ENCODE measurements at places on chromosomes 6 and 20.
A peak's percentile ranks its signal among the peaks of the same experiment; 100 is the strongest.

- peak; percentile 43 for DNase-seq
These were observed 18.7 kb downstream of the ADRM1 start for GRCh38 chr20:62321521-62321948.

DNA sequence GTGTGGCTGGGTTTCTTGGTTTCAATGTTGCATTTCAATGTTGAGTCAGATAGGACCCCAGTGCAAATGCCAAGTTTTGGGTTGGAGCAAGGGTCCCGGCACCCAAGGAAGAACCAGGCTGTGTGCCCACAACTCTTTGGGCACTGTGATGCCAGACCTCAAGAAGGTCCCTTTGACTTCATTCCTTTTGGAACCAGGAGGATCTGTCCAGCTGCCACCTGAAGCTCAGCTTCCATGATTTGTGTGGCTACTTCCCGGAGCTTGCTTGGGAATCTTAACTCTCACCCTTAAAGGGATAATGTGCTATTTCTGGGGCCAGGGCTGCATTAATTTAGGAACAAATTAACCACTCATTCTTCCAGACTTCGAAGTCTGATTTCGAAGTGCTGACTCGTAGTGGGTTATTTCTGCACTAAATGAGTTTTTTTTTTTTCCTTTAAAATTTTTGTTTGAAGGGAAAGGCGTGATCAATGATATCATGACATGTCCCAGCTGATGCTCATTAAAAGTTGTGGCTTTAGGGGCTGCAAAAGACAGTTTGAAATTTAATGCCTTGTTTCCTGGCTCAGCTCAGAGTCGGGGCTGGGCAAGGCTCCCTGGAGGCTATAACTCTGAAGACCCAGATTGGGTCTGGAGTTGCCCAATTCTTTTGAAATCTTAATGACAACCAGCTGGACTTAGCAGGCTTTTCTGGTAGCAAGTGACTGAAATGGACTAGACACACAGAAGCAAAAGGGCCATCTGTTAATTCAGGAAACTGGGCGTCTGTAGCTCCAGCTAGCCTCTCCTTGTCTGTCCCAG lies 24.0 kb upstream of the PHACTR3 start:
- no peak for DNase-seq

GRCh38 chr6:147135211-147135681 lies 69.0 kb upstream of the STXBP5 start:
- DNase-seq, result no peak

DNA sequence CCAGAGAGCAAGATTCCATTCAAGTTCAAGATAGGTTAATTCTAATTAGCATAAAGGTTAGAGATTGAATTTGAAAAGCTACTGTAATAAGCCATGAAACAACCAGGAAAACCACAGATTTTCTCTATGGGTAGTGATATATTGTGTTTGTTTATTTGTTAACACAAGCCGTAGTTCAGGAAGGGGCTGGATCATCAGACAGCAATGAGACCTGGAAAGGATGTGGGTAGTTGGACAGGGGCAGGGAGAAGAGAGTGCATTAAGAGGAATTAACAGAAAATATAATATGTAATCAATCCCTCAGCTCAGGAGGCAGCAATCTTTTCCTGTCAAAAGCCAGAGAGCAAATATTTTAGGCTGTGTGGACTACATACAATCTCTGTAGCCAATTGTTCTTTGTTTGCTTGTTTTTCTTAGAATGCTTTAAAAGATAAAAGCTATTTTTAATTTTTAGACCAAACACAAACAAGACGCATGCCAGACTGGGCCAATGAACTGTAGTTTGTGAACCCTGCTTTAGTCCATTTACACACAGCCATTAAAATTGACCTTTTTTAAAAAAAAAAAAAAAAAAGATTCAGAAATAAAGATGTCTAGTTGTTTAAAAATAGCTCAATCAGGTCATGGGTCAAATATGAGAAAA lies 398.7 kb upstream of the MARCKS start:
- DNase-seq, result no peak

DNA sequence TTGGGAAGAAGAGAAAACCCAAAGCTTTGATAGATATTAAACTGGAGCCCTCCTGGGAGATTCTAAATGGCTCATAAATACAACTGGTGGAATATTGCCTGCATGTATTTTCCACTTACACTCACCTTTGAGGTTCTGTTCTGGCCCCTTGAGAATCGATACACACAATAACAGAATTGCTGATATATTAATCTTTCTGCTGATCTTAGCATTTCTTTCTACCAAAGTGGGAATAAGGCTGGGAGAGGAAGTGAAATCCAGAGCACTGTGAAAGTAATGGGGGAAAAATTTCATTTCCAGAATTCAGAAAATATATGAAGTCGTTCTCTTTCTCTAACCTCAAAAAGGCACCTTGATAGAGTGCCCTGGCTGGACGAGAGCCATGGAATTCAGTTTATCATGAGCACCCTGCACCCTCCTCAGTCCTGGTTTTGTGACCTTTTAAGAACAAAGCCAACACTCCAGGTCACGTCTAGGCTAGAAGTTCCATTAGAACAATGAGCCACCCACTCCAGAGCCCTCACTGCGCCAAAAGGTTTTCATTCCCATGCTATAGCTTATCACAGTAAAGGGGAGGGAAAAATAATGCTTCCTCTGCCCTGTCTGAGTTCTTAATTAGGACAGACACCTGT lies 244.5 kb downstream of the CD83 start:
- no peak for DNase-seq

DNA sequence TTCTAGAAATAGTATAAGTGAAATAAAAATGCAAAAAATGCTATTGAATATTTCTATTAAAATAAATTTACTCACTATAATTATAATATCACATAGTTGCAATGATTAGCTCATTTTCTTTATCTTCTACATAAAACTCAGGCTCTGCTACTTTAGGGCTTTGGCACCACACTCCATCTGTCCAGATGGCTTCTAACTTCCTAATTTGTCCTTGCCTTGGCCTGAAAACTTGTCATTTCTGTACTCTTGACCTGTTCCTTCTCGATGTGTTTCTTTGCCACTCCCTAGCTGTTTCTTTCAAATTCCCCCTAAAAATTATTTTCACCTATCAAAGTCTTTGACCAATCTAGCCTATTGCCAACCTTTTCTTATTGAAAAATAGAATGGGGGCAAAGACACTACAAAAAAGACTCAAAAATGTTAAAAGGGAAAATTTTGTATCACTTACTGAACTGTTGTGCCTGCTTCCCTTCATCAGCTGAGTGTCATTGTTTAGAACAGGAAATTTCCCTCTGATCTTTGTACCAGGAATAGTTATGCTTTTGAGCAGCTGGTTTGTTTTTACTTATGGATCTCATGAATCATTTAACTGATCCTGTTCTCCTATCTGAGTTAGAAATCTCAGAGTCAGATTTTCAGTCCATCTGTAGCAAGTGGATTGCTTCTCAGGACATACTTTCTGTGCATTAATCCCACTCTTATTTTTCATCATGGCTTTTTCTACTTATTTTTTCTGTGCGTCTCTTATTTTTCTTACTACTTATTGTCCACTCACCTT lies 279.2 kb upstream of the CNR1 start:
- no peak for DNase-seq

DNA sequence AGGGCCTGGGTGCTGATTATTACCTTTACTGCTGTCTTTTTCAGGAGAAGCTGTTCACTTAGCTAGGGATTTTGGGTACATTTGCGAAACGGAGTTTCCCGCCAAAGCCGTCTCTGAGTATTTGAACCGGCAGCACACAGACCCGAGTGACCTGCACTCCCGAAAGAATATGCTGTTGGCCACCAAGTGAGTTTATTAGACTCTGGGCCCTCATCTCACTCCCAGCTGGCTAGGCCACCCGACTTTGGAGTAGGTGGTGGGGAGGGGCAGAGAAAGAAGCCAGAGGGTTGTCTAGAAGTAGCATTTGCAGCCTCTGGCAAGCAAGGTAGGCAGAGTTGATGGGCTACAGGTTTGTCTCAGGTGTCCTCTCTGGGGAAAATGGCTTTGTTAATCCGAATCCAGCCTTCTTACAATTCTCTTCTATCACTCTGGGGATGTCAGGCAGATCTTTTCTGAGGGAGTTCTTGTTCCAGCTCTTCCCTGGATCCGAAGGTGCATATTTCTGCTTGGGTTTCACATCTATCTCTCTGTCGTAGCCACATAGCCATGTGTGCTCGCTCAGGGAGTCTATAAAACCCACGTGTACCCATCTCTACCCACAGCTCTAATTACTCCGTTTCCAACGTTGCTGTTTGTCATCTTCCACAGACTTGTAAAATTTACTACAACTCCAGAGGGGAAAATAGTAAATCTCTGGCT lies 21.6 kb downstream of the TFAP2B start:
- no peak for DNase-seq

DNA sequence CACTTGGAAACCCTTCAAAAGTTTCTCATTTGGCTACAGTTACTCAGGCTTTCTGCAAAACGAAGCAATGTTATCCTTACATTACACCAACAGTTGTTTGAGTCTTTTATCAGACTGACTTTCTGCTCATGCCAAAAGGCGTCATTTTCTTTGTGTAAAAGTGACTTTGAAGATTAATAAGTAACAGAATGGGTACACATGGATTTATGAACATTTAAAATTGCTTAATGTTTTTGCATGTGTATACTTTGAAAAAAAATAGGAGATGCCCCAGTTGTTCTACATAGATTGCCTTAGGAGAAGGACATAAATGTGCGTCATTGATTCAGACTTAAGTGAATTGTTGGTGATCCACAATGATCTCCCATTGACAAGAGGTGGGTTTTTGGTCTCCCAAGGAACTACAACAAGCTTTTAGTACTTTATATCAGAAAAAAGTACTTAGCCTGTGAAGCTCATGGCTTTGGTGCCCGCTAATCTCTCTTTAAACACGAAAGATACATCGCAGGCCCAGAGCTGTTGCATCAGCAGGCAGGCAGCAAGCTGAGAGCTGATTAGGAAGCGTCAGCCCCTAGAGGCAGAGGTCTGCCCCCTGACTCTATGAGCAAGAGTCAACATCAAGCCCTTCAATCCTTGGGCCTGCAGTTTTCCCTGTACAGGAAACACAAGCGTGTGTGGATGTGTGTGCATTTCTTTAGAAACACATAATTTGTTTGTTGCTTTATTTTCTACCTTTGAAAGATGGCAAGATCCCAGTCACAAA lies 45.9 kb downstream of the SLC22A3 start:
- no peak for DNase-seq

- peak; percentile 23 for DNase-seq
These were observed 1.1 kb downstream of the ABRACL start for GRCh38 chr6:139029470-139030227.

DNA sequence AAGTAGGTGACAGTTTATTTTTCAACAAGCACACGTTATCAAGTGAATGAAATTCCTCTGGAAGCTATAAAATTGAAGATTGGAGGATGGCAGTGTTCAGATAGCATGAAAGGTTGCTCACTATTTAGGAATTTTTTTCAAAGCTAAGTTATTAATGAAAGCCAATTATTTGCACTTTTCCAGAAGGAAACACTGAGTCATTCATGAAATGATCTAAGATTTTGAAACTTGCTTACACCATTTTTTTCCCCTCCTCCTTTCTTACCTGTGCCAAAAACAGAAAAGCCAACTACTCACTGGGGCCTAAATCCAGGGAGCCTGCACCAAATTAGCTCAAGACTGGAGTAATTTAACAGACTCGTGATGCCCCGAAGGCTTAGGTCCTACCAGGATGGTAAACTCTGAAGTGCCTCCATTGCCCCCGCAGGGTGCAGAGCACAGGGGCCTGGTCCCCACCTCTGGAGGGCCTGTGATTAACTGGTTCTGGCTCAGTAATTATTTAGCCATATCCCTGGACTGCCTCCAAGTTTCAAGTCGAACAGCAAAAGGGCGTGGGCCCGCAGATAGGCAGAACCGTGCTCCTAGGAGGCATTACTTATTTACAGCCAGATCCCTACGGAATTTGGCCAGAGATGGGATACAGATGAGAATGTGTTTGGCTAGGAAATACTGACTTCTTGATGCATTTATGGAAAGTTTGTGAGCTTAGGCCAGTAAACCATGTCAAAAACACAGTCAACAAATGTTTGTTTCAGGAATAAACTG lies 28.0 kb upstream of the ZNF217 start:
- DNase-seq, result no peak

- DNase-seq, result no peak
These were observed 159.8 kb upstream of the ECI2 start for GRCh38 chr6:4295058-4295782.

- DNase-seq, result no peak
These were observed 1444.3 kb upstream of the ADGRB3 start for GRCh38 chr6:67190733-67191132.

DNA sequence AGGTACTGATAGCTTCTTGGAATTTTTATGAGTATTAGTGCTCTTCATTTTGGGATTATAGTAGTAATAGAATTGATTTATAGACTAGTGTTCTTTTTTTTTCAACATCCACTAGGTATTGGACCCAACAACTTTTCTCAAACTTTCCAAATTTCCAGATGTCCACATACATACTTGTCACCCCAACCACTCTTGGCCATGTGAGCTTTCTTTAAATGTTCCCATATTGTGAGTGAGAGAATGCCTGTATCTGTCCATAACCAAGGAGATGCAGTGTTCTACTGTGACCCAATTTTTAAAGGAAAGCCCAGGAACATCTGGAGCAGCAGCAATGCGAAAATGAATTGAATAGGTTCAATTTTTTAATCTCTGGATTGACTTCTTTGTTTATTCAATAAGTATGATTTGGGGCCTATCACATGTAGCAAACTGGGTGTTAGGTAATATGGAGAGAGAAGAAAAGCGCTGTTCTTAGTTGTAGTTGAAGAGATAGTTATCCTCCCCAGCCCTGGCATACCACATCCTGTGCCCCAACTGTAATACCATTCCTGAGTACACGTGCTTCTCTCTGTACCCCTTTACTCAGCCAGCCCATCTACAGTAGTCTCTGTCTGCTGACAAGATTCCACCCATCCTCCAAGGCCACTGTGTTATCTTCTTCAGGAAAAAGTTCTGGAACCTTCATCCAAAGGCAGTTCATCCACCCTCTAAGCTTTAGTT lies 116.8 kb upstream of the SUPT3H start:
- no peak for DNase-seq

DNA sequence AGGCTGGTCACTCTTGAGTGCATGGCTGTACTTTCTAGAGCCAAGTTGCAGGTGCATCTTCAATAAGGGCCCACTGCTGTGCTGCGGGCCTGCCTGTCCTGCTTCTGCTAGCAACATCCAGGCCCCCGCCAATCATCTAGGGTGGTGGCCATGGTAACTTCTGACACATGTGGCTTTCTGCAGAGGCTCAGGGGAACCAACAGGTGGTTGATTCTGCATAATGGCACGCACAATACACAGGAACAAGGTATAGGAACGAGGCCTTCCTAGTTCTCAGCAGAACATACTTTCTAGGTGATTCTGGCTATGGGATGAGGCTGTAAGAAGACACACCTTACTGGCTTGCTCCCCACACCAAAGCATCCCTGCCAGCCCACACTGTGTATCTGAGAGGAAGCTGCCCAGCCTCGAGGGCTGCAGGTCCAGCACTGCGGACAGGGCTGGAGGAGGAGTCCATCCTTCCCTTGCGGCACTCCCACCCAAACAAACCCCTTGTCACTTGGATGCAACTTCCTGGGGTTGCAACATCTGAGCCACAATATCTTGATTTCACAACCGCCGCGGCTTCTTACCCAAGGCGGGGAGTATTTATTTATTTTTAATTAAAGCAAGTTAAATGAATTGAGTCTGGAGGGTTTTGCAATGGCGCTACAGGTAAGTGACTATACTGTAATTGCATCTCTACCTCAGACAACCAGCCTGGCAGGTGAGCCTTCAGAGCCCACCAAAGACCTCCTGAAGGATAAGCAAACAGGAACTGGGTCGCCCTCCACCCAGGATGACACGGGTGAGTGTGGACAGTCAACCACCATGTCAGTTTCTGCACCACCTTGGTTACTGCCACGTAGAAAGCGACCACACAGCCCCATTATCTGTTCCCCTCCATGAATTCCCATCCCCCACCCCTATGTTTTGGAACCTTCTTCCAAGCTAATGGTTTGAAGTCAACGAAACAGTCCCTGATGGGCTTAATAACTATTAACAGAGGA lies 49.6 kb downstream of the SULF2 start:
- no peak for DNase-seq

GRCh38 chr6:43509142-43509983 lies 783 bp downstream of the LRRC73 start:
- no peak for DNase-seq

Data from SW 1271 (cell line).